Kidney epithelial cell (primary cell): ENCODE measurements at places on chromosomes 13 and 19. TPM values are rescaled to one million over a fixed set of nuclear protein-coding genes. Genes with fewer than 3 reads are reported as not detected.

DNA sequence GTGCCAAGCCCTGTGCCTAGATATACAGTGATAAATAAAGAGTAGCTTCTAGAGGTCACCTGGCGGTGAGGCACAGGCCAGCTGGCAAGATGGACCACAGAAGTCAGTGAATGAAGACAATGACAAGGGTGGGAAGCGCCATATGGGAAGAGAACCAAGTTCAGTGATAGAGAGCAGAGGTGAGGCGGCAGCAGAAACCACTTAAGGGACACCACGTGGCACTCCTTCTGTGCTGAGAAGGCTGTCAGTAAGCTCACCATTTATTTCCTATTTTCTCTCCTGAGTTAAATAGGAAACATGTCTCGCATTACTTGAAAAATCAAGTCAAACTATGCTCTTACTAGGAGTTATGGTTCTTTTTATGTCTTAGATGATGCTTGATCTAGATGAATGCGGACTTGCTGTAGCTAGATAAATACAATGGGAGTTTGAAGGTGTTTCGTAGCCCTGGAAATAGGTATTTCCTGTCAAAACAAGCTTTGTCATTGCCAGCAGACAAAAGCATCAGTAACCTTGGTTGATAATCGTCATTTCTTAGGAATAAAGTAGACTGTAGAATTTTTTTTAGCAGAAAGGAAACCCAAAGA is 17.8 kb downstream of the ALOX5AP start:
- DNase-seq, result no peak

DNA sequence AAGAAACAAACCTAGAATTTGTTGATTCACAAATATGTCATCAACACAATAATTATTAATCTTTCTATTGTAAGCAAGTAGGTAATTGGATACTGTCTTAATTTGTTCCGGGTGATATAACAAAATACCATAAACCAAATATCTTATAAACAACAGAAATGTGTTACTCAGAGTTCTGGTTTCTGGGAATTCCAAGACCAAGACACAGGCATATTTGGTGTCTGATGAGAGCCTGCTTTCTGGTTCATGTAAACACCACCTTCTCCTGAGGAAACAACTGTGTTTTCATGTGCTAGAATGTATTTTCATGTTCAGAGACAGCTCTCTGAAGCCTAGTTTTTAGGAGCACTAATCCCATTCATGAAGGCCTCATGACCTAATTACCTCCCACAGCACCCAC is 1819.5 kb downstream of the SLITRK5 start:
- no peak for DNase-seq

GRCh38 chr19:46602392-46603194 is 1.5 kb downstream of the CALM3 start:
- DNase-seq, result no peak

DNA sequence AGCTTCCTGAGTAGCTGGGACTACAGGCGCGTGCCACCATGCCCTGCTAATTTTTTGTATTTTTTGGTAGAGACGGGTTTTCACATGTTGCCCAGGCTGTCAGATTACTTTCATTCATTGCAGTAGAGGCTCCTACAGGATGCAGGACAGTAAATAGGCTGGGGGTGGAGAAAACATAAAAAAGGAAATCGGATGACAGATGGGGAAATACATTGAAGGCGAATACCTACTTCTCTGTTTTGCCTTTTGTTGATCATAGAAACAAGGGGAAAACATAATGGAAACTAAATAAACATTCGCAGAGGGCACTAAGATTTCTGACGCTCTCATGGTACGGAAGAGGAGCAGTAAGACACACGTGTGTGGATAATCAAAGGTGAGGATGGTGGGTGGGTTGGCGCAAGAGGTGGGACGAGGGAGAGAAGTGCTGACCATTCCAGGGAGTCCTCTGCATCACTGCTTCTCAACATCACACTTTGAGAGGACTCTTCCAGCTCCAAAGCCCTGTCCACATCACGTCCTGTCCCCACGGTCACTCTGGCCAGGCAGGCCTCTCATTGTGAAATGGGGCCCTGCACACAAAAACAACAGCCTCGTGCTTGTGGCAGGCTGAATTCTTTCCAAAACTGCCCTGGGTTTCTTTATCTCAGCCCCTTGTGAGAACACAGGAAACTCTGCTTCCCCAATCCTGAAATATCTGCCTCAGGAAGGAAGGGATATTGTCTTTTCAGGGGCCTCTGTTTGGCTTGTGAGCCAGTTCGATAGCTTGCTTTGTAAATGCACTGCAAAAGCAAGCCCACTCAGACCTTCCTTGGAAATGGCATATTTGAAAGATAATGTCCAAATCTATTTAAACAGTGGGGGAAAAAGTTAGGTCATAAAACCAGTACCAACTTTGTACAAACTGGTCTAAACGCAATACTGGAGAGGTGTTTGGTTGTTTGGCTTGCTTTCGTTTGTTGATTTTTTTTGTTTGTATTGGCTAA is 188.5 kb downstream of the FOXO1 start:
- no peak for DNase-seq

- no peak for DNase-seq
Observed at GRCh38 chr13:29859971-29860370, 9.6 kb upstream of the UBL3 start.

- DNase-seq, result no peak
Observed at GRCh38 chr13:110716247-110716515, 2.7 kb downstream of the ING1 start.

- no peak for DNase-seq
Observed at GRCh38 chr19:50507376-50507775, 3.6 kb downstream of the JOSD2 start.

DNA sequence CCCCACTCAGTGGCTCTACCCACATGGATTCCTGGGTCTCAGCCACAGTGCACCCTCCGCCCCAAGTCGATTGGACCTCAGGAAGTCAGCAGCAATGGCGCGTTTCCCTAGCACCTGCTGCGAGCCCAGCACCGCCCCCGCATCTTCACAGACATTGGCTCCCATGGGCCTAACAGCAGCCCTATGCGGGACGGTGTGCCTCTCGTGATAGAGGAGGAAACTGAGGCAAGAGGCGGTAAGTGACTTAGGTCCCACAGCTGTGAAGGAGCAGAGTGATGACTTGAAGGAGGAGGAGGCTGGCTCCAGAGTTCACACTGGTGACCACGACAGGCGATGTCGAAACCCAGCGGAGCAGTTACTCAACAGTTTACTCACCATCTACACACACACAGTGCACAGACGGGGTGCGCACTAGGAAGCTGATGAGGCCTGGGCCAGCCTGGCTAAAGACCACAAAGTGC is 104.5 kb upstream of the SOX1 start:
- no peak for DNase-seq

DNA sequence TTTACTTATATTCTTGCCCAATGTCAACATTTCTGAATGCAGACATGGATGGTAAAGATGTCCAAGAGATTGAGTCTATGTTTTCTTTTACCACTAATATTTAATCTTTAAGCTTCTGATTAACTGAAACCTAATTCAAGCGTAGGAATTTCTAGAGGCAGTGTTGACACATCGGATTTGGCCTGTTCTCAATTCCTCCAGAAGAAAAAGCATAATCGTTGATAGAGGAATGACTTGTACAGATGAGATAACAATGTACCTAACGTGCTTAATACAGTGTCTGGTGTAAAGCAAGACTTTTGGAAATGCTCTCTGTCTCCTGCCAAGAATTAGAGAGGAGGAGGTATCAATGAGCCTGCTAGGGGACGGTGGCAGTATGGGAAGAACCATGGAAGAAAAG is 35.2 kb downstream of the SLC15A1 start:
- DNase-seq, result peak; percentile 19

- DNase-seq, result no peak
Observed at GRCh38 chr19:46213156-46213555, 16.4 kb upstream of the IGFL1 start.

DNA sequence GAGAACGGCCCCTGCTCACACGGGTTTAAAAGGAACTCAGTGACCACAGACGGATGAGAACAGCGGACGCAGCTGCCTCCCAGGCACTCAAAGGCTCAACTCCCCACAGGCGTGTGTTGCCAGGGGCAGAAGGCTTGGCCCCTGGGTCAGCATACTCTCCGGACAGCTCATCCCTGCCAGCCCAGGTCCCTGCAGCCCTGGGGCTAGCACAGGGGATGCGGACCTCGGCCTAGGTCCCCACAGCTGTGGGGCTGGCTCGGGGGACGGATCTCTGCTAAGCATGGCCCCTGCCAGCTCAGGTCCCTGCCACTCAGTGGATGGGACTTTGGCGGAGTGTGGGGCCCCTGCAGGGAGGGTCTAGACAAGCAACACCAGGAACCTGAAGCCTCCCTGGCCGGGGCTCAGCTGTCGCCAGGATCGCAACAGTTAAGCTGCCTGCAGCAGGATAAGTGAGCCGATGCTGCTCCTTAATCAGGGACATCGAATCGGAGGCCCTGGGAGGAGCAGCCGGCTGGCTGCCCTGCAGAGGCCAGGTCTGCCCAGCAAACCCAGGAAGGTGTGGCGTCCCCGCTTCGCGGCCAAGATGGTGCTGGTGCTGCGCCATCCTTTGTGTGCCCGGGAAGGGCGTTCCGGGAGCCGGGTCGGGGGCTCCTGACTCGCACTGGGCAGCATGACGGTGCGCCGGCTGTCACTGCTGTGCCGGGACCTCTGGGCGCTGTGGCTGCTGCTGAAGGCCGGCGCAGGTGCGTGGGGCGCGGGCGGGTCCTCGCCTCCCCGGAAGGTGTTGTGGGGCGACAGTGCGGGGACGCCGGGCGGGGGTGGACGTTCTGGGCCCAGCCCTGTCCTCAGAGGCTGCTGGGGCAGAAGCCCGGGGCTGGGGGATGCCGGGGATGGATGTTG is 32.5 kb downstream of the MCF2L start:
- DNase-seq, result peak; percentile 31

DNA sequence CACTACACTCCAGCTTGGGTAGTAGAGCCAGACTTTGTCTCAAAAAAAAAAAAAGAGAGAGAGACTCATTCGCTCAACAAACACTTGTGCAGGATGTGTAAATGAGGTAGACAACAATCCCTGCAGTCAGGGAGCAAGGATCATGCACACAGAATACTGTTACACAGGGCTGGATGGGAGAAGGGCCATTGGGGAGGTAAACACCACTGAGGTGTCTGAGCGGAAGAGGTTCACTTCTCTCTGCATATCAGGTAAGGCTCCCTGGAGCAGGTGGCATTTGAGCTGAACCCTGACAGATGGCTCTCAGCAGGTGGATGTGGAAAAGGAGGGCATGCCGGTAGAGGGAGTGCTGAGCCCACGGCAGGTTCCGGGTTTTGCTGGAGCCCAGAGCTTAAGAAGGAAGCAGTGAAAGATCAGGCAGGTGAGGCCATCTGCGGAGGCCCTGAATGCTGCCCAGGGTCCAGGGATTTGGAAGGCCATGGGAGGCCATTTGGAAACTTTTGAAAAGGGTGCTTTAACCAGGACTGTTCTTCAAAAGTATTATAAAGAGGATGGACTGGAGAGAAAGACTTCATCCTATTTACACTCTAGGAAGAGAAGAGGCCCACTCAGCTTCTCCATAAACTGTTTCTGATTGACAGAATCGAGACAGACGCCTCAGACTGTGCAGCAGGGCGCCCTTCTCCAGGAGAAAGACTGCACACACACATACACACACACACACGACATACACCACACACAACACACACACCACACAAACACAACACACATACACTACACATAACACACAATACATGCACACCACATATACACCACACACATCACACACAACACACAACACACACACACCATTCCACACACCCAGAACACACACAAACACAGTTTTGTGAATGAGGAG is 199.4 kb downstream of the USP12 start:
- no peak for DNase-seq

- no peak for DNase-seq
Observed at GRCh38 chr19:32817569-32818476, 51.7 kb downstream of the SLC7A9 start.

Gene POSTN
- total RNA-seq, result 16.4 and 22.2 TPM in 2 replicates

Gene GGN
- 0.07 and 1.4 TPM in 2 replicates for total RNA-seq

Gene CGB1
- 13.7 and 15.3 TPM in 2 replicates for total RNA-seq

Gene HAUS8
- 8.1 and 9.9 TPM in 2 replicates for total RNA-seq

Gene METTL21C
- total RNA-seq, result not detected in 2 replicates

Gene UBXN6
- total RNA-seq, result 62.3 and 66.0 TPM in 2 replicates

Gene LRP3
- 42.8 and 54.8 TPM in 2 replicates for total RNA-seq

Gene TEX29
- total RNA-seq, result not detected in 2 replicates
